Stimulated activated CD4-positive, alpha-beta T cell treated with anti-CD3 and anti-CD28 coated beads, Interleukin-1b, Interleukin-23, amount 100 ng/mL, for 48 hours (primary cell): ENCODE measurements at places on chromosomes 5 and 9.

GRCh38 chr5:175235251-175235960, 208.6 kb downstream of the DRD1 start:
- DNase-seq, result no peak

GRCh38 chr5:163362840-163363371, 74.5 kb upstream of the CCNG1 start:
- DNase-seq, result no peak

- DNase-seq, result no peak
Observed at GRCh38 chr5:177036921-177037320, 14.4 kb downstream of the ZNF346 start.

GRCh38 chr9:93893899-93894690, 61.1 kb downstream of the BARX1 start:
- no peak for DNase-seq
